GM23338 (cell line): ENCODE measurements at places on chromosomes 13 and 19.

- no peak for DNase-seq
These were observed 11.6 kb downstream of the DIAPH3 start for GRCh38 chr13:60152114-60152513.

DNA sequence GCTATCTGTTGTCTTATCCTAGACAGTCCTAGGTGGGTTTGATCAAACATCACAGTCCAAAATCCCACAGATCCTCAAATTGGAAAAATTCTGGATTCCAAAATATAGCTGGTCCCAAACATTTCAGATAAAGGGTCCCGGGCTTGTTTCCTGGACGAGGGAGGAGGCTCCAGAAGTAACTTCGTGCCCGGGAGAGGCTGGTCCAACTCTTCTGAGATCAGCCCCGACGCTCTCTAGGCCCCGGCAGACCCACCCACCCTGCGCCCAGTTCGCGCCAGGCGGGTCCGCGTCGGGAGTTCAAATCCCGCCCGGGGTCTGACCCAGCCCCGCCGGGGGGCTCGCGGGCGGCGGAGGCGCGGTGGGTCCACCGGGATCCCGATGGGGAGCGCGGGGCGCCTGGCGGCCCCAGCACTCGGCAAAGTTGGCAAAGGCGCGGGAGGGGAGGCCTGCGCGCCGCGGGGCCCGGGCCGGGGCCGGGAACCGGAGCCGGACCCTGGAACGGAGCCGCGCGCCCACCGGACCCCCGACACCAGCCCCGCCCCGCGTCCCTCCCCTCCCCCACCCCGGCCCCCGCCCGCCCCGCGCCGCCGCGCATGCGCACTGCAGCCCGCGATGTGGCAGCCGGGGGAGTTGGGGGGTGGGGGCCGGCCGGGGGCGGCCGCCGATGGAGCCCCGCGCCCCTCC lies 513 bp downstream of the MIER2 start:
- DNase-seq: peak; percentile 47

- no peak for DNase-seq
These were observed 12.0 kb downstream of the FTL start for GRCh38 chr19:48977061-48977460.

DNA sequence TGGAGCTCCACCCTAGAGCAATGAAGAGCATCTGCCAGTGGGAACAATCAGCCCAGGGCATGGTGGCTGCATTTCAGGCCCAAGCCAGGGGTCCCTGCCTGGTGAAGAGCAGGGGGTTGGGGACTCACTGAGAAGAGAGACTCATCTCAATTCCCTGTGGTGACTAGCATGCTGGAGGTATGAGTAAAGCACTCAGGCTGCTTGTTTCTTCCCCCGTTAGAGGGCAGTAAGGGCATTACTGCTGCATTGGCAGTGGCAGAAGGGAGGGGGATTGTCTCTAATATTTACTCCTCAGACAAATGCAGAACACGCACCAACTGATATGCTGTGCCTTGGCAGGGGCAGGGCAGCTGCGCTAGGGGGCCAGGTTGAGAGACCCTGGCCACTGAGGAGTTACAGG lies 329.1 kb downstream of the SLITRK5 start:
- no peak for DNase-seq

DNA sequence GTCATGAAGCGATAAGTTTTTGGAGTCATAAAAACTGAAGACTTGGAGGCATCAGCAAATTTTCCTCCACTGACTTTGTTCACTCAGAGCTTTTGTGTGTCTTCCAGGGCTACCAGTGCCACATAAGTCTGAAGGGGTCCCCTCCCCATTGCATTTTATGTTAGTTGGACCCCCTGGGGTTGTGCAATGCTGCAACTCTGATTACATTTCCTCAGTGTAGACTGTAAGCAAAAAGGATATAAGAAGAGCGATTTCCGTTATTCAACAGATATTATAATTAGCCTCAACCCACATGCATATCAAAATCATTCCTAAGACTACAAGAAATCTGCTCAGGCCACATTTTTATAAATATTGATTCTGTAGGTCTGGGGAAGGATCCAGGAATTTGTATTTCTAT lies 324.0 kb downstream of the TDRD3 start:
- DNase-seq: peak; percentile 17

DNA sequence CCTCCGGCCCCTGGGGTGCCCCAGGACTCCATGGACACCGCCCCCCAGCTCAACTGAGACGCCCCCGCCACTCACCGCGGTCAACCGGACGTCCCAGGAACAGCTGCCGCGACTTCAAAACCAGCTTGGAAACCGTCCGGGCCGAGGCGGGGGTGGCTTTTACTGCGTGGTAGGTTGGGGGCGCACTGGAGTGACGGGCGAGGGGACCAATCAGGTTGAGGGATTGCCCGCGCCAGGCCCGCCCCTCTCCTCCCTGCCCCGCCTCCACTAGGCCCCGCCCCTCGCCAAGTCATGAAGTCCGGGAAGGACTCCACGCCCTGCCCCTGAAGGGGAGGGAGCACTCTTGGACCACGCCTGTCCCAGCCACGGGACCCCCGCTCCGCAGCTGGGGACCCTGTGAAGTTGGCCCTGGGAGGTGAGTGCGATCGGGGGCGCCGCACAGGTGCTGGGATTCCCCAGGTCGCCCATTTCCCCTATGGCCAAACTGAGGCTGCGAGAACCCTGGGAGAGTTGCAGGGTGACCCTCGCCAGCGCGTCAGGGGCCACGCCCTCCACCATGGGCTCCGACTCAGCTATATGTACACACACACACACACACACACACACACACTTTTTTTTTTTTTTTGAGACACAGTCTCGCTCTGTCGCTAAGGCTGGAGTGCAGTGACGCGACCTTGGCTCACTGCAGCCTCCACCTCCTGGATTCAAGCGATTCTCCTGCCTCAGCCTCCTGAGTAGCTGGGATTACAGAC lies at the start of gene PLIN3:
TSS of gene PLIN3 (minus strand) at position 134 of the 752 bp plus-strand sequence. CDS start 6,273 bp downstream, outside the sequence.
- peak; percentile 95 for DNase-seq

DNA sequence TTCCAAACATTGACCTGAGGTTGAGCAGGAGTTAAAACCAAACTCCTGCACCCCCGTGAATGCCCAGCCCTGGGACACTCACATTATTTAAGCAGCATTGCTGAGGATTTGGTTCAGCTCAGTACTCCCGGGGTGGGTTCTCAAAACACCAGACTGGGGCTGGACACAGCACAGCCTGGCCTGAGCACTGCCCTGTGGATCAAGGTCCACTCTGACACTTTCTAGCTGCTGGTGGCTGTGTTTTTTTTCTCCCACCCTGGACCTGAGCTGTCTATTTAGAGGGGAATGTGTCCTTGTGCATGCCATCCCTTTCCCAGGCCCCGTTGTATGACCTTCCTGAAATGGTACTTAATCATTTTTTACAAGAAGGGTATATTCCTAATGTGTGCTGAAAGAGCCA lies 94.7 kb upstream of the GJB6 start:
- DNase-seq: no peak

- DNase-seq: no peak
These were observed 43.6 kb downstream of the PHF11 start for GRCh38 chr13:49539313-49539712.

DNA sequence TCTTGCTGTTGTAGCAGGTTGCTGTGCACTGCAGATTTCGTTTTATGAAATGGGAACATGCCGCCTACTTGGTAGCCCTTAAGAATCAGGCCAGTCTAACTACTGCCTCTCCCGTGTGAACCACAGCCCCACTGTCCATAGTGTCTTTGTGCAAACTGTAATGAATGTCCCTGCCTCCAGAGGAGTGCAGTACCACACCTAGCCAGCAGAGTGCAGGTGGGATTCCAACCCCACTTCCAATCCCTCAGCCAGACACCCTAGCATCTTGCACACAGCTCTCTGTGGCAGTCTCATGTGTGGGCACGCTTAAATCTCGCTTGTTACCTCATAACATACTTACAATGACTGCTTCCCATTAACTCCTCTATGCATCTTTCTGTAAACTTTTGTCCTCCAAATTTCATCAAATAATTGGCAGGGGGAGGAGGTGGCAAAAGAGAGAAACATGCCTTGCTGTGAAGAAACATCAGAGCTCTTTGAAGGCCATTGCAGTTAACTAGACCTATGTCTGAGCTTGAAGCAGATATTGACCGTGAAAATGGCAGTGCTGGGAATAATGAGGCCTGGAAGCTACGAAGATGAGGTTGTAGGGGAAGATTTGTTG lies 47.2 kb downstream of the ZAR1L start:
- DNase-seq: peak; percentile 85

- peak; percentile 92 for DNase-seq
These were observed 177.5 kb downstream of the DCLK1 start for GRCh38 chr13:35953537-35954206.

DNA sequence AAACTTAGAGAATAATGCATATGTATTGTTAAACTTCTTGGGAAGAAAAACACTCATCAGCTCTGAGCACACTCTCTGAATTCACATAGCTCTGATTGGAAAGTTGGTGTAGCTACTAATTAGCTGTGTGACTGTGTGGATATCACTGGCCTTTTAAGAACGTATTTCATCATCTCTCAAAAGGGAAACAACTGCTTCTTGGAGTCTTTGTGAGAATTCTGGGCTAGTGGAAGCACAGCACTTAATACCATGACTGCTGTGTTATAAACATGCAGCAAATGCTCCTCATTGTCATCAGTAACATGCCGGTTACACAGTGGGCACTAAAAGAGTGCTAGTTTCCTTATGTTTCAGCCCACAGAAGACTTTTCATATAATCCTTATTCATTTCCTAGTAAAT lies 220.9 kb upstream of the CSNK1A1L start:
- DNase-seq: no peak

DNA sequence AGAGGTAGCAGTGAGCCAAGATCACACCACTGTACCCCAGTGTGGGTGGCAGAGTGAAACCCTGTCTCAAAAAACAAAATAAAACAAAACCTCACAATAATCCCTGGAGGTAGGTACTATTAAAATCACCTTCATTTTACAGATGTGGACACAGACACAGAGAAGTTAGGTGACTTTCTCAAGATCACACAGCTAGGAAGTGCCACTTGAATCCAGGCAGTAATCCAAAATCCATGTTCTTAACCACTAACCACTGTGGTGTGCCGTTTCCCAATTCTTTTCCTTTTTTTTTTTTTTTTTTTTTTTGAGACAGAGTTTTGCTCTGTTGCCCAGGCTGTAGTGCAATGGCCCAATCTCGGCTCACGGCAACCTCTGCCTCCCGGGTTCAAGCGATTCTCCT lies 9.0 kb downstream of the PPP1R14A start:
- DNase-seq: no peak

DNA sequence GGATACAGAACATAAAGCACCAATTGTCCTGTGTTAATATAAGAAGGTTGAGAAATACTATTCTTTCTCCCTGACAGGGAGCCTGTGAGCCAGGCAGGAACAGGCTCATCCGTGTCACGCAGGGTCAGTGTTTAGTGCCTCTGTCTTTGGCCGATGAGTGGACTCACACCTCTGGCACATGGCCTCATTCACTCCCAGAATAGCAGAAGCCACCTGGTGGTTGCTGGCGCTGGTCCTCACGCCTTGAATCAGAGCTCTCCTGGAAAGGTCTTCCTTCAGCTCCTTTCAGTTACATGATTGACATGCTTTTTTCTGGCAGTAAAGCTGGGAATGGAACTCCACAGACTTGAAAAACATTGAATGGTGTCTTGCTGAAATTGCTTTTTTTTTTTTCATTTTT lies 28.1 kb upstream of the SIAH3 start:
- DNase-seq: peak; percentile 70

DNA sequence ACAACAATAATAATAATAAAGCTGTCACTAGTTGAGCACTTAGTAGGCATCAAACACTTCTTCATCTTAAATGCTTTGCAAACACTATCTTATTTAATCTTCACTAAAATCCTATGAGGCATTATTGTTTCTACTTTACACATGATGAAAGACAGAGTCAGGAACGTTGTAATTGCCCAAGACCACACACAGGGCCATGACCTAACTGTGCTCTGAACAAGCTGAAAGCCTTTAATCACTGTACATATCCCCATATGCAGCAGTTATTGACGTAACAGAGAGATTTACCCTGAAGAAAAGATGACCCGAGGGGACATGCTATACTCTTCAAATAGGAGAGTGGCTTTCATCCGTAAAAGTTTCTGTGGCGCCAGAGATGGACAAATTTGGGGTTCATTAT lies 53.0 kb downstream of the SACS start:
- no peak for DNase-seq

- DNase-seq: no peak
These were observed 4.7 kb downstream of the IFT88 start for GRCh38 chr13:20571676-20572075.

DNA sequence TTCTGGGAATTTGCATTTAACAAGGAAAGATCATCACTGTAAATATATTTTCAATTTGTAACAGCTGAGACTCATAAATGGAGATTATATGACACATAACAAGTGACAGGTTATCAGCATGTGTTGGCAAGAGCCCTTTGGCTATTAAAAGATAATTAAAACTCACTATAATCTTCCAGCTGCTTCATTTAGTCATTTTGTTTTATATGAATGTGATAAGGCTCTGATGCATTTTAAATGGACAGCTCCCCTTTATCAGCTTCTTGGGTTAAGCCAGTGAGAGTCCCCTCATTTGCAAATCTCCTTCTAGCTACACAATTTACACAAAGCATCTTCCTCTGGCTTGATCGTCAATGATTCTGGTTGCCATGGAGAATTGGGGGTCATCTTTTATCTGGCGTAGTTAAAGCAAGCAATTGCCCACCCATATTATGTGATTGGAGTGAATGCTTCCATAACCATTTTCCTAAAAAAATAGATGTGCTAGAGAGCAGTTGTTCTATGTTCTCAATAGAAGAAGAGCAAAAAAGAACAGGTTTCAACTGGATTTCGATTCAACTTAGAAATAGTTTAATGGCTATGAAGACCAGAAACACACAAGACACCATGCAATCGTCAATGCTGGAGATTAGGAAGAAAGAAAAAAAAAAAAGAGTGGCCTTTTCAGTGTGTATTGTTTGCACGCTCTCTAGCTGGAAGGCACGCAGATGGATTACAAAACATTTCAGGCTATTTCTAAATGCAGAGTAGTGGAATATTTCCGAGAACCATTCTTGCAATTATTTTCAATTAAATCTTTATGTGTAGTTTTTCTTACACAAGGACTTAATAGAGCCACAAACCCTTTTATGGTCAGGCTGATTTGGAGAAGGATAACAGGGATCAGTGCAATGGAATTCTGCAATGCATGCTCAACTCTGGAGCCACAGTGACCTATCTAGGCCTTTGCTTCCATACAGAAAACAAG lies 27.4 kb downstream of the STARD13 start:
- DNase-seq: no peak

DNA sequence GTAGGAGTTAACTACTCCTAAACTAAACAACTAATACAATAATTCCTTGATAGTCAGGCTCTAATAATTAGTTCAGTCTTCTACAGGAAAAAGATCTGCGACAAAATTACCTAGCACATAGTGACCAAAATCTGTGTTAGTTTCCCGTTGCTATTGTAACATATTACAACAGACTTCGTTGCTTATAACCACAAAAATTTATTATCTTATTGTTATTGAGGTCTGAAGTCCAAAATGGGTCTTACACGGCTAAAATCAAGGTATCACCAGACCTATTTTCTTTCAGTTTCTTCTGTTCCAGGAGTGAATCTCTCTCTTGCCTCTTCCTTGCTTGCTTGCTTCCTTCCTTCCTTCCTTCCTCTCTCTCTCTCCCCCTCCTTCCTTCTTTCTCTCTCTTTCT lies 993.6 kb upstream of the SPRY2 start:
- no peak for DNase-seq
